MCF 10A (cell line): ENCODE measurements at places on chromosomes 3 and 15.

- no peak for DNase-seq
Observed at GRCh38 chr3:184629555-184630160, 68.1 kb downstream of the EPHB3 start.

DNA sequence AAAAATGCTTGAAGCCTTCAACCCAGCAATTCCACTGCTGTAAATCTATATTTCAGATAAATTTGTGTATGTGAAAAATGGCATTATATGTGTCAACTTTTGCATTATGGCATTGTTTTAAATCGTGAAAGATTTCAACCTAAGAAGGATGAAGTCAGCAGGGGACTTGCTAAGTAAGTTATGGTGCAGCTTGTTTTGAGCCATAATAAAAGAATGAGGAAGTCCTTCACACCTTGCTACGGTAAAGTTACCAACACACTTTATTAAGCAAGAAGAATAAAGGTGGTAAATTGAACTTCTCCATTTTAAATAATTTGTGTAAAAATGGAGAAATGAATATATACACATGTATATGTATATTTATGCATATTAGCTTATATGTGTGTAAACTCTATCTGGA, 371.4 kb downstream of the ROBO2 start:
- DNase-seq, result no peak

DNA sequence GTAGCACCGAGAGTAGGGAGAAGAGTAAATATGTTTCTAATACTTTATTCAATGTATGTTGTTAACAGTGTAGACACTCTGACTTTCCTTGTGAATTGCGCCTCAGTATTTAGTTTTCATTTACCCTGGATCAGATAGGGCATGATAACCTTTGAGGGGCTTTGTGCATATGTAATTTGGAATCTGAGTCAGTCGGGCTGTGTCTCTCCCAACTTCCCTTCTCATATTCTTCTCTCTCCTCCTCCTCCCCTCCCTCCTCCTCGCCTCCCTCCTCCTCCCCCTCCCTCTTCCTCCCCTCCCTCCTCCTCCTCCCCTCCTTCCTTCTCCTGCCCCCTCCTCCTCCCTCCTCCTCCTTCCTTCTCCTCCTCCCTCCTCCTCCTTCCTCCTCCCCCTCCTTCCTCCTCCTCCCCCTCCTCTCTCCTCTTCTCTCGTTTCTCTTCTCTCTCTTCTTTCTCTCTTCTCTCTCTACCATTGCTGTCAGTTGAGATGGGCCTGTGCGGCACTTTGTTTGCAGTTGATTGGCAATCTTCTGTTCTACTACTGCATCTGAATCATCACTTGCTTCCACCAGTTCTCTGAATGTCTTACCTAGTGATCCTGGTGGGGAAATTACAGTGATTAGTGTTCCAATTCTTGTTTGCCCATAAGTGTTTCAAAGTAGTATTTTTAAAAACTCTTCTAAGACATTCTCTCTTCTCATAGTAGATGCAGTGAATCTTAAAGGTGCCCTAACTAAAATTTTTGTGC, 162.3 kb downstream of the PGPEP1L start:
- peak; percentile 2 for DNase-seq

- no peak for DNase-seq
Observed at GRCh38 chr3:49807431-49808114, 4.5 kb downstream of the INKA1 start.

- no peak for DNase-seq
Observed at GRCh38 chr15:35522061-35522460, 23.9 kb downstream of the DPH6 start.

- no peak for DNase-seq
Observed at GRCh38 chr3:54432975-54433374, 310.6 kb downstream of the CACNA2D3 start.

DNA sequence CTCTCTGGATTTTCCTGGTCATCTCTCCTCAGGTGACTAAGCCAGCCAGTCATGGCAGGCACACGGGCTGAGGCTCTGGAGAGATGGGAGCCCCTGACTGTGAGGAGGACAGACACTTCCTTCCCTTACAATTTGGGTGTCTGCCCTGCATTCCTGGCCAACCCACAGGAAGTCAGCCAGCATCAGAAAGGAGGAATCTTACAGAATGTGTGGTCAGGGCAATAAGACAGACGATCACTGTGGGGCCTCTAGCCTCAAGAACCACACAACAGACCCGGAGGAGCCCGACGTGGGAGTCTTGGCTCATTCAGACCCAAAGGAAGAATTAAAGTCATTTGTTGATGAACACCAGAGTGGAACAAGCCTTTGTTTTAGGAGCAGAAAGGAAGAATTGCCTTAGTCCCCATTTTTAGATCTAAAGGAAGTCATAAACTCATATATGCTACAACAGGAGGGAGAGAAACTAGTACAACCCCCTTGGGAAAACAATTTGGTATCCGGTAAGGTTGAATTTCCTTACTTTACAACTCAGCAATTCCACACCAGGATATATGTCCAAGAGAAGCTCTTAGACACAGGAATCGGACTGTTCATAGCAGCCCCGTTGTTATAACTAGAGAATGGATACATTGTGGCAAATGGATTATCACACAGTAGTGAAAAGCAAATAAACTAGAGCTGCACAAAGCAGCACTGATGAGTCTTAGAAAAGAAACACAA, 62.2 kb downstream of the ABTB1 start:
- peak; percentile 68 for DNase-seq

DNA sequence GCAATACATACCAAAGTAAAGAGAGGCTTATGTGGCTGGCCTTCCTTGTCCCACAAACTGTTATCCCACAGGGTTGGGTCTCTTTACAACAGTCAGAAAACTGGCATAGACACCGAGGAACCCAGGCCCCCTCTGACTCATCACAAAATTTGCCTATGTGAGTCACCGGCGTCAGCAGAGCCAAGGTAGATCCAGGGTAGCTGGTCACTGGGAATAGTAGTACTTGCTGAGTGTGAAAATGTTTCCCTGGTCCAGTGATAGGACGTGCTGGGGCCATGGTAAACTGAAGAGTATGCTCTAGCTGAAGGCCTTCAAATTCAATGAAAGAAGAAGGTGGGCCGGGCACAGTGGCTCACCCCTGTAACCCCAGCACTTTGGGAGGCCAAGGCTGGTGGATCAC, 27.1 kb upstream of the SKIL start:
- peak; percentile 89 for DNase-seq

DNA sequence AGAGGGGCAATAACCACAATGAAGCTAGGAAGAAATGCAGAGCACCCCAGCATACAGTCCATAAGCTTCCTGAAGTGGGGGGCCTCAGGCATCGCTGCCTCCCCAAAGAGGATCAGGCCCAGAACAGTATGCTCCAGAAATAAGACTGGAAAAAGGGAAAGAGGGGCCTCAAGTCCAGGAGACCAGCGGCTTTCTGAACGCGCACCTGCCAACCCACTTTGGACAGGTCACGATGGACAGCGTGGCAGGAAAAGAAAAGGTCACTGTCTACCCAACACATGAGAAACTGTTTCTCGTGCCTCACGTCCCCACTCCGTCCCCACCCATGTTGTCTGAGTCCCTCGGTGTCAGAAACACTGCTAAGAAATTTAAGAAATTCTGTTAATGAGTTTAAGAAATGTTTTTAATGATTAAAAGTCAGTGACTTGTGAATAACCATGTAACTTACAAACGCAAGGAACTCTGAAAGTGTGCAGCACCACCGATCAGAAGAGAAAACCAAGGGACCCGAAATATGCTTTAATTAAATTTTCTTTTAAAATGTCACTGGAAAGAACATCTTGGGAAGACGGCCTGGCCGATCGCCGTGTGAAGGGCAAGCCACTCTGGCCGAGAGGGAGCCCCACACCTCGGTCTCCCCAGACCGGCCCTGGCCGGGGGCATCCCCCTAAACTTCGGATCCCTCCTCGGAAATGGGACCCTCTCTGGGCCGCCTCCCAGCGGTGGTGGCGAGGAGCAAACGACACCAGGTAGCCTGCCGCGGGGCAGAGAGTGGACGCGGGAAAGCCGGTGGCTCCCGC, 1.7 kb upstream of the PPARG start:
- DNase-seq, result no peak

GRCh38 chr15:31352339-31352751, 25.7 kb downstream of the KLF13 start:
- DNase-seq, result no peak

DNA sequence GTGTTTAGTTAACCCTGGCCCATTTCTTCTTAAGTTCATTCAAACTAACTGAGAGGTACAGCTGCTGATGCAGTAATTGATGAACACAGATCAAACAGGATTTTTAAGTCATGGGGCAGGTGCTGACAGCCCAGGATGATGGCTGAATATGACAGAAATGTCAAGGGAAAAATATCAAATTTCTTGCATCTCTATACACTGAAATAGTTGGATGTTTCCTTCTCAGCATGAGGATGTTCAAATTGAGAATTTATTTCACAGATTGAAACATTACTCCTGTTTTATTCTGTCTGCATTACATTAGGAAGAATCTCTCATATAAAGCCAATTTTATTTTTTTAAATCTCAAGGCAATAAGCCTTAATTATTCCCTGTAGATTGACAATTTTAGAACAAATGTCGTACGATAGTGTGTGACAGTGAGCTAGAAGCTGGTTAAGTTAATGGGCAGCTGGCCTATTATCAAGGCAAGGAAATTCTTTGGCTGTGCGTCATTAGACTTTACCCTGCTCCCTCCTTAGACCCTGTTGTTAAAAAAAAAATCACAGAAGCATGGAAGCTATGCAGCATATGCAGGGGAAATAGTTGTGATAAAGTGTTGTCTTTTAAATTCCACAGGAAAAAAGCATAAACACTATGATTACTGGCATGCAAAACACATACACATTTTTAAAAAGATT, 183.8 kb upstream of the KCNMB2 start:
- DNase-seq, result peak; percentile 32

DNA sequence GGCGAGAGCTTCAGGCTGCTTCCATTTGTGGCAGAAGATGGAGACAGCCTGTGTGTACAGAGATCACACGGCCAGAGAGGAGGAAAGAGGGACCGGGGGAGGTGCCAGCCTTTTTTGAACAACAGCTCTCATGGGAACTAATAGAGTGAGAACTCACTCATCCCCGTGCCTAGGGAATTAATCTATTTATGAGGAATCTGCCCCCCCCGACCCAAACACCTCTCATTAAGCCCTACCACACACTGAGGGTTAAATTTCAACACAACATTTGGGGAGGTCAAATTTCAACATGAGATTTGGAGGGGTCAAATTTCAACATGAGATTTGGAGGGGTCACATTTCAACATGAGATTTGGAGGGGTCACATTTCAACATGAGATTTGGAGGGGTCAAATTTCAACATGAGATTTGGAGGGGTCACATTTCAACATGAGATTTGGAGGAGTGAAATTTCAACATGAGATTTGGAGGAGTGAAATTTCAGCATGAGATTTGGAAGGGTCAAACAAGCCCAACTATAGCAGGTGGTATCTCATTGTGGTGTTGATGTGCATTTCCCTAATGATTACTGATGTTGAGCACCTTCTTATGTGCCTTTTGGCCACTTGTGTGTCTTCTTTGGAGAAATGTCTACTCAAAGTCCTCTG, 20.6 kb upstream of the RFTN1 start:
- DNase-seq, result peak; percentile 12

DNA sequence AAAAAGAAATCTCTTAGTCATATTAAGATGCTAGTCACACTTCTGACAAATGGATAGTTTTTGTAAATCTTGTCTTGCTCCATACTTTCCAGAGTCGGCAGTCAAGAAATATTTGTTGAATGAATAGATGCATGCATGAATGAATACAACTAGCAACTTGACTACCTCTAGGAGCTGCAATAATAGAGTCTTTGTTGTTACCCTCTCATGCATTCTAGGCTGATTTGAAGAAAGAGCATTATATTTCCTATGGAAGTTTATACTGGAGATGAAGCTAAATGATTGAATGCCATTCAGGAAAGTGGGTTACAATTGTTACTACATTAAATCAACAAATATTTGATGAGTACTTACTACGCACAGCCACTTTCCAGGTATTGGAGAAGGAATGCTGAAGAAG, 18.1 kb upstream of the TRAT1 start:
- no peak for DNase-seq

DNA sequence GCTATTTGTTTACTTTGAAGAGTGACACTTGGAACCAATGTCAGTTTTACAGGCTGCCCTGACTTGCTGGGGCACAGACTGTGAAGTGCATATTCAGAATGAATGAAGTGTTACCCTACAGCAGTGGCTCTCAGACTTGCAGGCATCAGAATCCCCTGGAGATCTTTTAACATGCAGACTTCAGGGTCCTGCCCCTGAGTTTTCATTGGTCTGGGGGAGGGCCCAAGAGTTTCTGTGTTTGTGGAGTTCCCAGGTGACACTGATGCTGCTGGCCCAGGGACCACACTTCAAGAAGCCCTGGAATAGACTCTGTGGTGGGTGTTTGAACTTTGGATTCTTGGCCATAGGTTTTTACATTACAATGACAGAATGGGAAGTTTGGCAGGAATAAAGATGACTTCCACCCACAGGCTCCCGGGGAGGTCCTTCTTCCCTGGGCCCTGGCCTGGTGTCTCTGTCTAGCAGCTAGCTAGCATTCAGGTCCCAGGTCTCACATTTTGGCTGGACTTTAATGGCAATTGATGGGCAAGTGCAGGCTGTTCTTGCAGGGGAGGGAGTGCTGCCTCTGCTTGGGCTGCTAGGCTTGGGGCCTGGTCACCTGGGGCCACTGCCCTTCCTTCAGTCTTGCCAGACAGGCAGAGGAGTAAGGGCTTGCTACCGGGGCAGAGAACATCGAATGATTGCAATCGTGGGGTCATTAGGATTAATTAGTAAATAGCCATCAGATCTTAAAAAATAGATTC, 149.0 kb downstream of the APBA2 start:
- DNase-seq, result no peak

- DNase-seq, result no peak
Observed at GRCh38 chr3:73601011-73601410, 23.7 kb downstream of the PDZRN3 start.

- no peak for DNase-seq
Observed at GRCh38 chr3:136939489-136939888, 18.3 kb upstream of the IL20RB start.

GRCh38 chr15:73240866-73241499, 127.8 kb downstream of the HCN4 start:
- peak; percentile 71 for DNase-seq
